ENCODE measurements at places on chromosomes 1 and 21.

DNA sequence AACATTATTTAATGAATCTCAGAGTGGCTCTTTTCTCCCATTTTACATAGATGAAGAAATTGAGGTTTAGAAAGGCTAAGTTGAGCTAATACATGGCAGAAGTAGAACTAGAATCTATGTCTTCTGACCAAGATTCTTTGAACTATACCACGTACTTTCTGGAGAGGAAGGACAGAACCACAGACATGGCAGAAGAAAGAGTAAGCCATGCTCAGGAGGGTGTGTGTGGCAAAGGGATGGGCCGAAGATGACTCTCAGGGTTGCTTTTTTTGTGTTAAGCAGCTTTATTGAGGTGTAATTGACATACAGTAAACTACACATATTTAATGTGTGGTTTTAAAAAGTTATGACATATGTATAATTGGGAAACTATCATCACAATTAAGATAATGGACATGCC lies 69.5 kb downstream of the PEX14 start:
- no peak for DNase-seq

GRCh38 chr1:82034812-82035211 lies 234.1 kb downstream of the ADGRL2 start:
- no peak for DNase-seq

DNA sequence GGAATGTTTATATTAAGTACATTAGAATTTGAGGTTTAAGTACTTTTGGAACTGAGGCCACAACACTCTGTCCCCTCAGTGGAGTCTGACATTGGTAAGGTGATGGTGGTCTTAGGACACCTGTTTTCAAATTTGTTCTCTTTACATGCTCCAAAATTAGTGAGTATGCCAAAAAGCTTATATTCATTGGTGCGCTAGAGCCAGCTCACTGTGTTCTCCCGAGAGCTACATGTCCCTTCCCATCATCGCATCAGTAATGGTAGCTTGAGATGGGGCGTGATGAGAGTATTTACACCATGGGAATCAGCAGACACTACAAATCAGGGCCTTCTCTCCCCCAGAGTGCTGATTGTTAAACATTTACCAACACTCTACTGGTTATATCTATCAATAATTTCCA lies 19.5 kb downstream of the ETS2 start:
- DNase-seq, result no peak

DNA sequence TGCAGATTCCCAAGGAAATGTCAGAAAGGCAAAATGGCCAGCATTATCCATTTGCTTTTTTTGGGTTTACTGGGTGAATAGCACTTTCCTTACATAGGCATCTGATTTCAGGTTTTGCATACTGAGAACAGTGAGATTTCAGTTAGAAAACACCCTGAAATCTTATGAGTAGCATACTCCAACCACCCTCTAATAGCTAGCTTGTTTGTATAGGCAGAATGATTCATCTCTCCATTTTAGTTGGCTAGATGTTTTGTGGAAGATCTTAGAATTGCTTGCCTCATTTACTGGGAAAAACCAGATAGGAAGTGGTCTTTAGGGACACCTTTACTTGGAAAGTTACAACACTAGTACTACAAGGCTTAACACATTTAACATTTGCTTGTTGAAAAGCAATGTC lies 10.4 kb downstream of the KYAT3 start:
- DNase-seq, result no peak
